ENCODE measurements at places on chromosomes 2 and 18. TPM values are rescaled to one million over a fixed set of nuclear protein-coding genes. Genes with fewer than 3 reads are reported as not detected.

The CDK5R2 gene
- polyA plus RNA-seq = not detected

The CEBPZOS gene
- 34.3 TPM for polyA plus RNA-seq

The TNFRSF11A gene
- polyA plus RNA-seq = not detected

The TMEM18 gene
- polyA plus RNA-seq = 25.7 TPM

The C2orf66 gene
- polyA plus RNA-seq = not detected

The AFF3 gene
- 96.2 TPM for polyA plus RNA-seq

The INPP5D gene
- 101 TPM for polyA plus RNA-seq

The METTL21A gene
- polyA plus RNA-seq = 90.8 TPM

GRCh38 chr18:47968006-47968676 is 37.7 kb upstream of the SMAD2 start:
- no peaks in the 10 kb centered on the region for H3K36me3 ChIP-seq
- H3K27me3 ChIP-seq = peaks cover 31% of the 10 kb centered on the region
- peaks cover 16% of the 10 kb centered on the region for H3K4me1 ChIP-seq
- no peak overlapping the region for H3K4me3 ChIP-seq
- DNase-seq = no peak
- no peak overlapping the region for H3K27ac ChIP-seq

DNA sequence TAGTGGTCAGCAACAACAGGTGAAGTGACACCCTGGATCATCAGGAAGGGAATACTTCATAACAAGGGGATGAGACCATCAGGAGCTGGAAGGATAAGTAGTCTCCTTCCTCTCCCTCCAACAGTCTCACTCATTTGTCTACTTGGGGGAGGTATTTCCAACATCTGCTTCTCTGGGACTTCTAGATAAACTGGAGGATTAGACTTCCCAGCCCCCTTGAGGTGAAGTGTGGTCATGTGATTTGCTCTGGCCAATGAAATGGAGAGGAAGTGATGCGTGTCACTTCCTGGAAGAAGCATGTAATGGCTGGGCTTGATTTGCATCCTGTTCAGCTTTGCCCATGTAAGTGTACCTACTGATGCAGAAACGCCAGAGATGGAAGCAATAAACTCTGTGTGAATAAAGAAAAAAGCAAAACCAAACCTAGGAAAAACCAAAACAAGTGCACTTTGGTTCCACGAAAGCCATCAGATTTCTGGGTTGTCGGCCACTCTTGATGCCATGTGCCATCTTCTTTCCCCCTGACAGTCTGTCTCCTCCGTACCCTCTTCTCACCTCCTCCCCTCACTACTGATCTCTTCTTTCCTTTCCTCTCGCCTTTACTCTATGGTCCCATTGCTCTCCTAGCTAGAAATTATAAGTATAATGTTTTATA is 76.1 kb upstream of the DNMT3A start:
- no peak for DNase-seq
- H3K4me1 ChIP-seq = peaks cover 57% of the 10 kb centered on the region
- H3K27ac ChIP-seq = peak overlapping the region; percentile 69

DNA sequence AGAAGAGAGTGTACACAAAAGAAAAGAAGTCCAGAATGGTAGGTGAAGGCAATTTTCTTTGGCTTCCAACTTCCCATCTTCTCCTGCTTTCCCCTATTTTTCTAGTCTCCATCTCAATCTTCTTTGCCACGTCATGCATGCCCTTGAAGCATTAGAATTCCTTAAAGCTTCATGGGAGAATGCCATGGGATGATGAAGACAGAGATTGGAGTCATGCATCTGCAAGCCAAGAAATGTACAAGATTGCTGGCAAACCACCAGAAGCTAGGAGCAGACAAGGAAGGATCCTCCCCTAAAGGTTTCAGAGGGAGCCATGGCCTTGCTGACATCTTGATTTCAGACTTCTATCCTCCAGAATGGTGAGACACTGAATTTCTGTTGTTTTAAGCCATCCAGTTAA is 305.9 kb downstream of the HRH4 start:
- no peak for DNase-seq
- H3K4me3 ChIP-seq = no peak overlapping the region
- H3K27ac ChIP-seq = no peak overlapping the region
- no peaks in the 10 kb centered on the region for H3K4me1 ChIP-seq

DNA sequence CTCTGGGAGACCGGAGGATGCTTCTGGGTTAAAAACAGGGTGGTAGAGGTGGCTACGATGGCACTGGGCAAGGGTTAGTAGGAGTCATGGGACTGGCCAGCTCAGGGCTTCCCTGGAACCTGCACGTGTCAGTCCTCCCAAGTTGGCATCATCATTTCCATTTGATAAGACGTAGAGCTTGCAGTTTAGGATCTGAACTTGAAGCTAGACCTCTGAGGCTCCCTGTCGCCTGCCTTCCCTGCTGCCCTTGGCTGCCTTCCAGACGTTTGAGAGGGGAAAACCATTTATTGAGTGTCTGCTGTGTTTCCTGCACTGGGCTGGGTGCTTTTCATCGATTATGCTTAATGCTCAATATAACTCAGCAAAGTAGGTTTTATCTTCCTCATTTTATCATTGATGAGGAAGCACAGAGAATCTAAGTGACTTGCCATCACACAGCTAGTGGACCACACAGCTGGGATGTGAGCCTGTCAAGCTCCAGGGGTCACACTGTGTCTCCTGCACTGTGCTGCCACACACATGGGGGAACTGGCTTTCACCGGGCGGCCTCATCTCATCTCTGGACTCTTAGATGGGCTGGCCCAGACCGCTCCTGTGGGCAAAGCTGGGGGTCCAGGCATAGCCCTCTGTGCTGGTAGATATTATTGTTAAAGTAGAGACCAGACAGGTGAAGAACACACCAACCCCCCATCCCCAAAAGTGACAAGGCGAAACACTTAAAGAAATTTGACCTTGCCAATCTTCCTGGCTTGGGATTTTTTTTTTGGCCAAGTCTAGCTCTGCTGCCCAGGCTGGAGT is 7.8 kb downstream of the NT5DC4 start:
- DNase-seq = no peak
- H3K4me1 ChIP-seq = peaks cover 11% of the 10 kb centered on the region
- H3K36me3 ChIP-seq = no peaks in the 10 kb centered on the region
- no peak overlapping the region for H3K27ac ChIP-seq

DNA sequence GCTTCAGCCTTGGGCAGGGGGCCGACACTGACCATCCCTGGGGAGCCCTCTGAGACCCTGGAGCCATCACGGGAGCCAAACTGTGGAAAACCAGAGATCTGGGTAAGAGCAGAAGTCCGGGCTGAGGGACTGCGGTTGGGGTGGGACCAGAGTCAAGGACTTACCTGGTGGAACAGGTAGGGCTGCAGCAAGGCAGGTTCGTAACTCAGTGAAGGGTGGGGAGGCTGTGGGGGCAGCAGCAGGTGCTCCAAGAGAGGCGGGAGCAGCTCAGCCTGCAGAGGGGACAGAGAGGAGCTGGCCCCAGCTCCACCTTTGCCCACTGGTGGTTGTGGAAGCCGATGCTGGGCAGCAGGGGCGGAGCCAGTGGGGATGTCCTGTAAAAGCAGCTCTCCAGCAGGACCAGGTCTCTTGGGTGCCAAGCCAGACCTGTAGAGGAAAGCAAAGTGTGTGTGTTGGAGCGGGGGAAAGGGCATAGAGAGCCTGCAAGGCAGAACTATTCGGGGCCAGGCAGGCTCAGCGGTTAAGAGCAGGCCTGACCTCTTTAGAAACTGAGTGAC is 6.7 kb downstream of the PTPRN start:
- H3K27ac ChIP-seq = no peak overlapping the region
- no peaks in the 10 kb centered on the region for H3K36me3 ChIP-seq
- peaks cover 9% of the 10 kb centered on the region for H3K4me1 ChIP-seq
- peaks cover 62% of the 10 kb centered on the region for H3K27me3 ChIP-seq
- no peak overlapping the region for H3K4me3 ChIP-seq
- DNase-seq = no peak

- no peaks in the 10 kb centered on the region for H3K27me3 ChIP-seq
- no peak for DNase-seq
- no peaks in the 10 kb centered on the region for H3K36me3 ChIP-seq
- no peak overlapping the region for H3K27ac ChIP-seq
Observed at GRCh38 chr2:187978356-187978755, 313.3 kb upstream of the GULP1 start.

GRCh38 chr2:225002039-225002655 is 40.1 kb downstream of the DOCK10 start:
- H3K4me3 ChIP-seq = peak overlapping the region; percentile 42
- H3K27ac ChIP-seq = peak overlapping the region; percentile 82
- no peaks in the 10 kb centered on the region for H3K27me3 ChIP-seq
- no peaks in the 10 kb centered on the region for H3K36me3 ChIP-seq
- H3K4me1 ChIP-seq = peaks cover 30% of the 10 kb centered on the region

- no peak for DNase-seq
- H3K36me3 ChIP-seq = no peaks in the 10 kb centered on the region
- H3K27ac ChIP-seq = no peak overlapping the region
- peaks cover 4% of the 10 kb centered on the region for H3K4me1 ChIP-seq
Observed at GRCh38 chr2:98388081-98388480, 41.8 kb downstream of the CNGA3 start.

GRCh38 chr18:63850020-63850419 is 37.5 kb upstream of the SERPINB2 start:
- H3K36me3 ChIP-seq = no peaks in the 10 kb centered on the region
- no peak for DNase-seq
- no peak overlapping the region for H3K27ac ChIP-seq
- peaks cover 11% of the 10 kb centered on the region for H3K27me3 ChIP-seq
- no peaks in the 10 kb centered on the region for H3K4me1 ChIP-seq
- H3K4me3 ChIP-seq = no peak overlapping the region

GRCh38 chr2:168732100-168732499 is 70.3 kb upstream of the NOSTRIN start:
- no peak for DNase-seq
- no peak overlapping the region for H3K4me3 ChIP-seq
- H3K27ac ChIP-seq = no peak overlapping the region
- no peaks in the 10 kb centered on the region for H3K27me3 ChIP-seq
- no peaks in the 10 kb centered on the region for H3K4me1 ChIP-seq
